ENCODE measurements at places on chromosomes 16 and 17. TPM values are rescaled to one million over a fixed set of nuclear protein-coding genes. Genes with fewer than 3 reads are reported as not detected.

DNA sequence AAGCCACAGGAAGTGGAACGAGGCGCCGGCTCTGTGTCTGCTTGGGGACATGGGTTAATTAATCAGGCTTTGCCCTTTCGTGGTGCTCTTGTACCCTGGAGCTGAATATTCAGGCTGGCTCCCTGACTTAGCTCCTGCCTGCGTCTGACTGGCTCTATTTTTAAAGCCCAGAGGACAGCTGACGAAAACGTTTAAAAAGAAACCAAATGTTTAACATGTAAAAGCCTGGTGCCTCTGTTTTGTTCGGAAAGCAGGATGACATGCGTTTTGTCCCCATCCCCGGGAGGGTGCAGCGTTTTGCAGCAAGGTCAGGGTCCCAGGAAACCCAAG, 61.1 kb downstream of the NT5M start:
- no peak for DNase-seq
- no peak overlapping the region for H3K27ac ChIP-seq
- H3K4me1 ChIP-seq, result no peaks in the 10 kb centered on the region
- no peak overlapping the region for H3K4me3 ChIP-seq
- H3K36me3 ChIP-seq, result no peaks in the 10 kb centered on the region

GRCh38 chr17:40714473-40714872, 10.9 kb upstream of the KRT24 start:
- H3K27ac ChIP-seq, result no peak overlapping the region
- H3K4me3 ChIP-seq, result no peak overlapping the region
- no peak for DNase-seq

- no peaks in the 10 kb centered on the region for H3K27me3 ChIP-seq
- H3K4me1 ChIP-seq, result peaks cover 2% of the 10 kb centered on the region
- no peak overlapping the region for H3K27ac ChIP-seq
- peak; percentile 81 for DNase-seq
- H3K36me3 ChIP-seq, result no peaks in the 10 kb centered on the region
- H3K4me3 ChIP-seq, result no peak overlapping the region
Observed at GRCh38 chr17:56176091-56176490, 22.8 kb downstream of the ANKFN1 start.

- DNase-seq, result no peak
- H3K4me3 ChIP-seq, result no peak overlapping the region
Observed at GRCh38 chr17:8696906-8697305, 47.7 kb downstream of the CCDC42 start.

DNA sequence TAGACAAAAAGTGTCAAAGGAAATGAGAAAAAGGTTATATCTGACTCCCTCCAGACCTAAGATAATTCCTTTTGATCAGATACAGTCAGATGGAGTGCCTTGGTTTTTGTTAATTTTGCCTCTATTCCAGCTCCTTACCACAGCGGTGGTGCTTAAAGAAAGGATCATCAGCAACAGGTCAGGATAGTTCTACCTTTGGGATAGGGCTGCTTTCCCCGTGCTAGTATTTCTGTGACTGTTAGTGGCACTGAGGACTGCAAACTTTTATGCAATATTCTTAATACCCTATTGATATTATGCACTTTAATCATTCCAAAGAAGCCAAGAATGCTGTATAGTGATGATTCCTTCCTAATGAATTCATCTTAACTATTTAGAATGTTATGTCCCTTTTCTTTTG, 24.5 kb downstream of the NQO1 start:
- no peaks in the 10 kb centered on the region for H3K27me3 ChIP-seq
- no peak for DNase-seq
- H3K4me3 ChIP-seq, result no peak overlapping the region
- peaks cover 8% of the 10 kb centered on the region for H3K36me3 ChIP-seq

DNA sequence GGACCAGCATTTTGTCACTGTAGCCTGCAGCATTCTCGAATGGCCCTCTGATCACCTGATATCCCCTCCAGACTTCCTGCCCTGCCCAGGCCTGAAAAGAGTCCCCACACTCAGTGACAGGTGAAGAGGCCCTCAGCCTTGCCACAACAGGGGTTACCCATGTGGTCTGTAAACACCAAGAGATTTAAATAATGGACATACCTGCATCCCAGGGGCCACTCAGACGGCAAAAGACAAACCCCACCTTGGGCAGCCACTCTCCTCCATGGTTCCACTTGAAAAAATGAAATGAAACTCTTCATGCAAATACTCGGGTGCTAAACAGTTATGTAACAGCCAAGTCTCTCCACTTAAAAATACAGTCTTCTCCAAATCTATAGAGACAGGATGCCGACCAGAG, 22.9 kb upstream of the PECAM1 start:
- peaks cover 3% of the 10 kb centered on the region for H3K4me1 ChIP-seq
- no peak overlapping the region for H3K27ac ChIP-seq
- H3K36me3 ChIP-seq, result no peaks in the 10 kb centered on the region

GRCh38 chr17:57505841-57506773, 239.0 kb downstream of the CCDC182 start:
- H3K27ac ChIP-seq, result no peak overlapping the region
- H3K27me3 ChIP-seq, result no peaks in the 10 kb centered on the region
- H3K4me1 ChIP-seq, result peaks cover 16% of the 10 kb centered on the region
- H3K4me3 ChIP-seq, result no peak overlapping the region

DNA sequence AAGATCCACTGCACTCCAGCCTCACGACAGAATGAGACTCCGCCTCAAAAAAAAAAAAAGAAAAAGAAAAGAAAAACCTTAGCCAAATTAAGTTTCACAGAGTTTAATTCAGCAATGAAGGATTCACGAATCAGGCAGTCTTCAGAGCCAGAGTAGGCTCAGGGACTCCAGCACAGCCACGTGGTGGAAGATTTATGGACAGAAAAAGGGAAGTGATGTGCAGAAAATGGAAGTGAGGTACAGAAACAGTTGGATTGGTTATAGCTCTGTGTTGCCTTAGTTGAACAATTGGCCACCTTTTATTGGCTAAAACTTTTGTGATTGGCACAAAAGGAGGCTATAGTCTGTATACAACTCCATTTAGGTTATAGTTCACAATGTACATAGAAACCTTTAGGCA, 256.6 kb downstream of the HS3ST3B1 start:
- no peak overlapping the region for H3K4me3 ChIP-seq
- DNase-seq, result no peak
- H3K4me1 ChIP-seq, result no peaks in the 10 kb centered on the region
- H3K36me3 ChIP-seq, result no peaks in the 10 kb centered on the region
- H3K27me3 ChIP-seq, result no peaks in the 10 kb centered on the region

- H3K27ac ChIP-seq, result no peak overlapping the region
- H3K36me3 ChIP-seq, result no peaks in the 10 kb centered on the region
- H3K4me3 ChIP-seq, result no peak overlapping the region
- H3K4me1 ChIP-seq, result no peaks in the 10 kb centered on the region
- no peaks in the 10 kb centered on the region for H3K27me3 ChIP-seq
- DNase-seq, result no peak
Observed at GRCh38 chr16:17408955-17409441, 61.8 kb downstream of the XYLT1 start.

- no peaks in the 10 kb centered on the region for H3K4me1 ChIP-seq
- no peak overlapping the region for H3K27ac ChIP-seq
- H3K36me3 ChIP-seq, result no peaks in the 10 kb centered on the region
- no peaks in the 10 kb centered on the region for H3K27me3 ChIP-seq
- DNase-seq, result no peak
Observed at GRCh38 chr16:889586-889985, 81.2 kb downstream of the LMF1 start.

- H3K4me3 ChIP-seq, result no peak overlapping the region
- H3K27me3 ChIP-seq, result no peaks in the 10 kb centered on the region
- no peak overlapping the region for H3K27ac ChIP-seq
- no peak for DNase-seq
Observed at GRCh38 chr16:11016993-11017392, 72.6 kb downstream of the CLEC16A start.

DNA sequence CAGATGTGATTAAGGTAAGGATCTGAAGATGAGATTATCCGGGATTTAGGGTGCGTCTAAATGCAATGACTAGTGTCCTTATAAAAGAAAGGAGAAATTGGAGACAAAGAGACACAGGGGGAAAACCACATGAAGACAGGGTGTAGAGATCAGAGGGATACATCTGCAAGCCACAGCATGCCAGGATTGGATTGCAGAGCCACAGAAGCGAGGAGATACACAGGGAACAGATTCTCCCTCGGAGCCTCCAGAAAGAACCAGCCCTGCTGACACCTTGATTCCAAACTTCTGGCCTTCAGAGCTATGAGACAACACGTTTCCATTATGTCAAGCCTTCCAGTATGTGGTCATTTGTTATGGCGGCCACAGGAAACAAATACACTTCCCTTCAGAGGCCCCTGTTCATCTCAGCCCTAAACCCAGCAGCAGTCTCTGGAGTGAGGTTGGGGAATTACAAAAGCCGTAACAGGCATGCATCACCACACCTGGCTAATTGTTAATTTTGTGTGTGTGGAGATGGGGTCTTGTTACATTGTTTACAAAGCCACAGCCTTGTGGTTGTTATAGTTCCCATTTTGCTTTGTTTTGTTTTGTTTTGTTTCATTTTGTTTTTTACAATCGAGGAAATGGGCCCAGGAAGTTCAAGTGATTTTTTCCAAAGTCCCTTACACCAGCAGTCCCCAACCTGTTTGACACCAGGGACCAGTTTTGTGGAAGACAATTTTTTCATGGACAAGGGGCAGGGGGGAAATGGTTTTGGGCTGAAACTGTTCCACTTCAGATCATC, 51.6 kb upstream of the LYRM9 start:
- H3K27me3 ChIP-seq, result no peaks in the 10 kb centered on the region
- no peak overlapping the region for H3K4me3 ChIP-seq
- H3K4me1 ChIP-seq, result no peaks in the 10 kb centered on the region
- H3K36me3 ChIP-seq, result no peaks in the 10 kb centered on the region
- no peak overlapping the region for H3K27ac ChIP-seq

DNA sequence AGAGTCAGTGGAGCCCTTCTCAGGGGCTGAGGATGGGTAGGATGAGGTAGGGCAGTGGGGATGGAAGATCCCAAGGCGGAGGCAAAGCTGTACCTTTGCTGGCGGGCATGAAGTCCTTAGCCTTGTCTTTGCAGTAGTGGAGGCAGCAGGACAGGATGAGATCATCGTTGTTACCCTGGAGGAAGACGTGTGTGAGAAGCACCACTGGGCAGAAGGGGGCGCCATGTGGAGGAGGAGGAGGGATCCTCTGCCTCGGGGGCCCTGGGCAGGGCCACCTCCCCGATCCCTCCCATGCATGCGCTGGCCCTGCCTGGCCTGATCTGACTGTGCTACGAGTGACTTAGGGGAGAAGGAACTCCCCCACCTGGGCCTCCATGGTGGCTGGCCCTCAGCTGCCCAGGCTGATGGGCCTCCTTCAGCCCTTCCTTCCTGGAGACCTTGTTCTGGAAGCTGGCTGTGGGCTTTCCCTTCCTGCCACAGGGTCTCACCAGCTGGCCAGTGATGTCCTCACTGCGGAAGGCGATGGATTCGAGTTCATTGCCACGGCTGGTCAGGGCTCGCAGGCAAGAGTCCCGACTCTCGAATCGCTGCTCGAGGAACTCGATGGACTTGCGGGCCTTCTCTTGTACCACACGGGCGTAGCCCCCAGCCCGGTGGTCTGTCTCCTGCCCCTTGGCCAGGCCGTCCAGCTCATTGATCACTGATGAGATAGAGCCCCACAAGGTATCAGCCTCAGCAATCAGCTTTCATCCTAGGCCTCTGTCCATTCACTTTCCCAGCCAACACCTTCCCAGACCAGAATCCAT, 10.3 kb downstream of the HIC1 start:
- H3K36me3 ChIP-seq, result no peaks in the 10 kb centered on the region
- H3K4me1 ChIP-seq, result no peaks in the 10 kb centered on the region
- H3K27me3 ChIP-seq, result peaks cover 2% of the 10 kb centered on the region
- peak overlapping the region; percentile 59 for H3K27ac ChIP-seq
- DNase-seq, result peak; percentile 76
- no peak overlapping the region for H3K4me3 ChIP-seq

DNA sequence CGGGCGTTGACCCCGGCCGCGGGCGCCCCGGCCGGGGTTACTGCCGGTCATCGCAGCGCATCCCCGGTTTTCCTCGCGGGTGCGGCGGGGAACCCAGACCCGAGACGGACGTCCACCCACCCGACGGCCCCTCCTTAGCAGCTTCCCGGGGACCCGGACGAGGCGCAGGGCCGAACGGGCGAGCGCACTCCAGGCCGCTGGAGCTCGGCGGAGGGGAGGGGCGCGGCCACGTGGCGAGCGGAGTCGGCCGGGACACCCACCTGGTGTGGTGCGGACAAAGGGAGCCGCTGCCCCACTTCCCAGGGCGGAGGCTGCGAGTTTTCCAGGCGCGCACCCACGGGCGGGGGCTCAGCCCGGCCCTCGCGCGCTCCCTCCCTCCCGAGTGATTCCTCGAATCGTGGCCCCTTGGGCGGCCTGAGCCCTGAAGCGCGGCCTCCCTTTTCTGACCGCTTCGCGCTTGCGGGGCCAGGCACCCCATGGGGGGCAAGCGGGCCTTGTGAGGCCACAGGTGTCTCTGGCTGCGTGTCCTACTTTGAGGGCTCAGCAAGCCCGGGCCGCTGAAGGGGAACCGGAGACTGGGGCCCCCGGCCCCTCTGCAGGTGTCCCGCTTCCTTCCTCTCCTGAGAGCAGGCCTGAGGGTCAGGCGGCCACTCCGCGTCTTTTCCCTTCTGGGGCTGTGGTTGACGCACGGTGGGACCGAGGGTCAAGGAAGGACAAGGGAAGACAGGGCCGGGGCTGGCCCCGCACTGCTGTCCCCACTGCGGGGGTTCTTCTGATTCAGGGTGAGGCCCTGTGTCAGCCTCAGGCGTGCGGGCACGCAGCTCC, 1.1 kb upstream of the FASN start:
- H3K27me3 ChIP-seq, result no peaks in the 10 kb centered on the region
- peak overlapping the region; percentile 93 for H3K27ac ChIP-seq
- H3K36me3 ChIP-seq, result peaks cover 2% of the 10 kb centered on the region
- H3K4me1 ChIP-seq, result peaks cover 16% of the 10 kb centered on the region
- DNase-seq, result peak; percentile 79
- no peak overlapping the region for H3K4me3 ChIP-seq

GRCh38 chr16:84361546-84361945, 6.8 kb upstream of the ATP2C2 start:
- peak overlapping the region; percentile 32 for H3K27ac ChIP-seq
- DNase-seq, result no peak
- no peaks in the 10 kb centered on the region for H3K36me3 ChIP-seq
- H3K4me3 ChIP-seq, result no peak overlapping the region
- H3K4me1 ChIP-seq, result no peaks in the 10 kb centered on the region

- H3K4me3 ChIP-seq, result no peak overlapping the region
- H3K36me3 ChIP-seq, result no peaks in the 10 kb centered on the region
- H3K27ac ChIP-seq, result no peak overlapping the region
- no peak for DNase-seq
Observed at GRCh38 chr16:88753191-88753590, 31.8 kb downstream of the PIEZO1 start.

- no peak for DNase-seq
- no peaks in the 10 kb centered on the region for H3K27me3 ChIP-seq
- H3K27ac ChIP-seq, result no peak overlapping the region
- no peak overlapping the region for H3K4me3 ChIP-seq
- no peaks in the 10 kb centered on the region for H3K36me3 ChIP-seq
Observed at GRCh38 chr16:85279825-85280545, 167.7 kb upstream of the CIBAR2 start.

- peaks cover 4% of the 10 kb centered on the region for H3K36me3 ChIP-seq
- no peak overlapping the region for H3K4me3 ChIP-seq
- no peak overlapping the region for H3K27ac ChIP-seq
- H3K4me1 ChIP-seq, result no peaks in the 10 kb centered on the region
Observed at GRCh38 chr17:63265526-63265925, 180.6 kb downstream of the CYB561 start.

GRCh38 chr16:13315642-13316427, 414.4 kb downstream of the SHISA9 start:
- no peaks in the 10 kb centered on the region for H3K4me1 ChIP-seq
- H3K36me3 ChIP-seq, result no peaks in the 10 kb centered on the region

C1QTNF8 gene
- not detected for total RNA-seq

ITGAL gene
- 19.6 TPM for total RNA-seq

CLEC3A gene
- not detected for total RNA-seq

MEIOB gene
- 0.16 TPM for total RNA-seq

ARHGDIG gene
- 0.88 TPM for total RNA-seq

KRTAP4-3 gene
- not detected for total RNA-seq

MATCAP1 gene
- total RNA-seq, result 38.8 TPM

All from kidney (tissue), 22 donors.